ENCODE measurements at places on chromosomes 12 and 14.

- DNase-seq = no peak
These were observed 46.9 kb upstream of the SLC16A7 start for GRCh38 chr12:59548930-59549329.

GRCh38 chr12:91567100-91567485, 384.5 kb upstream of the DCN start:
- DNase-seq = no peak

GRCh38 chr14:70807898-70808415, 1.4 kb downstream of the MAP3K9 start:
- DNase-seq = no peak

DNA sequence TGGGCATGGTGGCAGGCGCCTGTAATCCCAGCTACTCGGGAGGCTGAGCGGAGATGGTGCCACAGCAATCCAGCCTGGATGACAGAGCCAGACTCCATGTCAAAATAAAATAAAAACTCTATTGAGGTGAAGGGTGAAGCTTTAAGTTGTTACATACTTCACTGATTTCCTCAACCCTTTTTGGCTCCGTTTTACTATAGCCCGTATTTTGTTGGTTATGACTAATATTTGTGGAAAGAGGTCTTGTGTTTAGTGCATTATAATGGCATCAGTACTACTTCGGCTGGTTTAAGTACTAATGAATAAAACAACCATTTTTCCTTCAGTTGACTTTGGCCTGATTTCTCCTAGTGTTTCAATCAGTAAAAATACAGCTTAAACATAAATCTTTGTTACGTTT, 27.0 kb upstream of the SLC2A14 start:
- no peak for DNase-seq

DNA sequence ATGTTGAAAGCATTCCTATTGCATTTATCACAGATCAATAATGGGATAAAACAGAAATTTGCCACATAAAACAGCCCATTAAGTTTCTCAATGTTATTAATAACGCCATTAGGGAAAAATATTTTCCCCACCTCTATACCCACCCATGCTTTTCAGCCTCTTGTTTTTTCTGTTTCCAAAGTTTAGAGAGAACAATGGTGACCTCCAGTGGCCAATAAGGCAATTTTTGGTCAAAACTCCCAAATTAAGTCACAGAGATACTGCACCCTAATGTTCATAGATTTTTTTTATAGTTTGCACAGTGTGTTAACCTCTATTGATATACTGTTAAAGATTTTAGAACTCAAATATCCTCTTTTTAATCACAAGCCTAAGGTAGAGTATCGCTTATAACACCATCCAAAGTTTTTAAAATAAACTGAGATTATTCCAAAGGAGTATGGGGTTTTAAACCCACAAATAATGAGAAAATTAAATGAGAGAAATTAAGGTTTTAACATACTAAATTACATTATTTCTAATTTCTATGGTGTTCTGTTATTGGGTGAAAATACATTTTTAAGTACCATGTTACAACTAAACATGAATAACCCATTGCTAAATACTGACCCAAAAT, 184.7 kb upstream of the DCN start:
- DNase-seq = peak; percentile 10

DNA sequence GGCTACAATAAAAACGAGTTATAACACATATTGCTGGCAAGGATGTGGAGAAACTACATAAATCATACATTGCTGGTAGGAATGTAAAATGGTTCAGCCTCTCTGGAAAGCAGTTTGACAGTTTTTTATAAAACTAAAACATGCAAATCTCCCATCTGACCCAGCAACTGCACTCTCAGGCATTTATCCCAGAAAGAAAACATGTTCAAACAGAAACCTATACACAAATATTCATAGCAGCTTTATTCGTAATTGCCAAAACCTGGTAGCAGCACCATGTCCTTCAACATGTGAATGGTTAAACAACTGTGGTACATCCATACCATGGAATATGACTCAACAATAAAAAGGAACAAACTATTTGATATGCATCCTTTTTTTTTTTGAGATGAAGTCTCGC, 10.1 kb upstream of the TMCC3 start:
- DNase-seq = no peak

GRCh38 chr12:122318607-122319605, 52.6 kb upstream of the VPS33A start:
- DNase-seq = peak; percentile 68

GRCh38 chr14:103740991-103741689, 25.5 kb downstream of the ZFYVE21 start:
- DNase-seq = no peak

DNA sequence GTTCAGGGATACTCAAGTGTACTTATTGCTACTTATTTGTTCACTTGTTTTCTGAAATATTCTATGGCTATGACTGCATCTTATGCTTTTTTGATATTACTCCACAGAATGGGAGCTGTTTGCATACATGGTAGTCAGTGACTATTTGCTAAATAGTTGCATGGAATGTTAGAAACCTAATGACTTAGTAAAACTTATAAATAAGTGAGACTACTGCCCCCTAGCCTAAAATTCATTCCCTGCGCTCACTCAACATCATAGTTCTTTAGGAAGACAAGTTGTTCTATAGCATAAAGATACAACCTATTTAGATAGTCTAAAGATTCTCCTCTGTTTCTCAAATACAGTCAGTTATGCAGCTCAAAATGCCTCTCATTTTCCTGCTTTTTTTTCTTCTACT, 305.5 kb downstream of the CEP128 start:
- no peak for DNase-seq

GRCh38 chr14:68124979-68125731, 305.6 kb downstream of the RAD51B start:
- peak; percentile 68 for DNase-seq

DNA sequence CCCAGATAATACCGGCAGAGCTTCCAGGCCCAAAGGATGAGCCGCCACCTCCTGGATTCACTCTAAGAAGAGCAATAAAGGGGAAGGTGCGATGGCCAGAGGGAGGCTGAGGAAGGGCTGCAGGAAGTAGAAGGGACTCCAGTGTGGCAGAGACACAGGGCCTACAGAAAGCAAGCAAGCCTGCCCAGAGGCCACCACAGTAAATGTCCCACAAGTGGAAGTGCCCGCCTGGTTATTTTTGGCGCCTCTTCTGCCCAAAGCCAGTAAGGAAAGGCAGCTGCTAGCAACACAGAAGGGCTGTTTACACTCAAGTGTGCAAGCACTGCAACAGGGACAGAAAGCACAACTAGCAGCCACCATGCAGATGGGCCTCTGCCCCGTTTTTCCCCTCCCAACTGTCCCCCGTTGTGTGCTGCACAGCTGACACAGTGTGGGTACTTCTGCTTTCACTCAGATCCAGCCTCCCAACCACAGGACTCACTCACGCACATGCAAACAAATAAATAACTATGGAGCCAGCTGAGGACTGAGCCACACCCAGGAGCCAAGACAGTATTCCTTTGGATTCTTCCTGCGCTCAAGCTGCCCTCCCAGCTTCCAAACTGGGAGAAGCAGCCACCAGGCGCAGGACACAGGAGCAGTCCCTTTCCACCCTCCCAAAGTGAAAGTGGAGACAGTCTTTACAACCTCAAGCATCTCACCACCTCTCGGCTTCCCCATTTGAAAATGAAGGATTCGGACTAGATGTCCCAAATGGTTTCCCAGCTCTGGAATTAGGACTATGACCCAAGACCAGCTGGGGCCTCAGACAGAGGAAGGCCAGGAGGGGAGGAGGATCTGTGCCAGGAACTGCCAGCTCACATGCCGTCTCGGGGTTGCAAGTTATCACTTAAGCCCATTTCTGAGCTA, 40.0 kb upstream of the PNMA1 start:
- DNase-seq = peak; percentile 84

GRCh38 chr14:89187501-89187900, 229.5 kb downstream of the FOXN3 start:
- DNase-seq = peak; percentile 14

- DNase-seq = no peak
These were observed 5.4 kb upstream of the GPR84 start for GRCh38 chr12:54369597-54370131.

GRCh38 chr12:49821373-49822287, 6.6 kb downstream of the NCKAP5L start:
- DNase-seq = no peak
